Stimulated activated naive CD8-positive, alpha-beta T cell treated with anti-CD3 and anti-CD28 coated beads, Interleukin-15, Interleukin-2, amounts not matched to agents 100 U/mL and 50 U/mL, for 24 hours (primary cell): ENCODE measurements at places on chromosomes 2 and 18.

- DNase-seq: no peak
These were observed 21.3 kb upstream of the BCL2L11 start for GRCh38 chr2:111099402-111099801.

DNA sequence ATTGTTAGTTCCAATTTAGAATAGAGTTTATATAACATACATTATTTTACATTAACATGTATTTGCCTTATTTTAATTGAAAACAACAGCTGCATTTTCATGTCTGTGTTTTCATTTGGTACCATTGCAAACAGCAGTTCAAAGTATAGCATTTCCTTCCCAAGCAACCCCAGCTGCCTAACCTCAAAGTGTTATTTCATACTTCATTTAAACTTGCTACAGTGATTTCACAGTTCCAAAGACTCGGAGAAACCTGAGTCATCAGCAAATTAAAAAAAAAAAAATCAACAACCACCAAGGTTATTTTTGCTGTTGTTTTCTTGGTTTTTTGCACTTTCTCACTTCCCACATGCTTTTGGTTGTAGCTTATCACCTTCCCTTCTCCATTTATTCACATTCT, 236.5 kb upstream of the SPHKAP start:
- DNase-seq: no peak

- no peak for DNase-seq
These were observed 14.5 kb upstream of the ADI1 start for GRCh38 chr2:3533836-3534235.

GRCh38 chr2:146820672-146821071, 1024.2 kb upstream of the ACVR2A start:
- DNase-seq: no peak

DNA sequence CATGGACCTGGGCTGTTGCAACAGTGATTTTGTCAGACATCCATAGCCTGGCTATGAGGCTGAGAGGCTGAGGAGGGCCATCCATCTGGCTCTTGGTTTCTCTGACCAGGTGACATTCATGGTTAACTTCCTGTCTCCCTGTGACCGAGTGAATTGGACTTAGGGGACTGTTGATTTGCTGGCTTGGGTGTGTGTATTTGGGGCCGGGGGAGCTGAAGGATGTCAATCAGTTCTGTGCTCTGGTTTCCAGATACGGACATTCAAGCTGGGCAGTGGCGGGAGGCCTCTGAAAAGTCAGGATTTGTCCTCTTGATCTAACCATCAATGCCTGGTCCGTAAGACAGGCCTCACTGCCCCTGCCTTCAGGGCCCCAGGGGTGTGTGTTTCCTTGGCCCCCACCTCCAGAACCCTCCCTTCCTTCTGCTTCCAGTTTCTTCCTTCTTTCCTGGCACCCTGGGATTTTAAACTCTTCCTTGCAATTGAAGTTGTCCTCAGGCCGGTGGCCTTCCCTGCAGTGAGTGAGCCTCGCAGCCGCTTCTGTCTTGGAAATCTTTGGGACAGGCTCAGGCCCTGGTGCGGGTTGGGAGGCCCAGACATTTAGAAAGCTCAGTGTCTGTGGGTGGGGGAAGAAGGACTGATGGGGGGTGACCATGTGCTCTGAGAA, 54.7 kb upstream of the HAAO start:
- DNase-seq: no peak

GRCh38 chr2:149701241-149701640, 113.7 kb upstream of the MMADHC start:
- DNase-seq: no peak

DNA sequence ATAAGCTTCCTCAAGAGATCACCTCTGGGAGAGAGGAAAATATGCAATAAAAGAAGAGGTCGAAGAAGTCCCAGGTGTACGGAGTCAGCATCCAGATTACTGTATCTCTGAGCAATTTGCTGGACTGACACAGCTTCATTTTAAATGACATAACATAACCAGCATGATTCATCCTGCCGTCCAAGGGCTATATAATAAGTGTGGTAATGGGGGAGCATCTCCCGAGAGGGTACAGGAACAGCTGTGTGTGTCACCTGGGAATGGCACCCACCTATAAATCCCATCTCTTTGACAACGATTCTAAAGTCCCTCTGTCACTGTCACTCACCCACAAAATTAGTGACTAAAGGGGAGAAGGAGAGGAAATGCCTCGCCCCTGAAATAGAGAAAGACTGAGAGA, 19.3 kb upstream of the FZD7 start:
- DNase-seq: no peak

DNA sequence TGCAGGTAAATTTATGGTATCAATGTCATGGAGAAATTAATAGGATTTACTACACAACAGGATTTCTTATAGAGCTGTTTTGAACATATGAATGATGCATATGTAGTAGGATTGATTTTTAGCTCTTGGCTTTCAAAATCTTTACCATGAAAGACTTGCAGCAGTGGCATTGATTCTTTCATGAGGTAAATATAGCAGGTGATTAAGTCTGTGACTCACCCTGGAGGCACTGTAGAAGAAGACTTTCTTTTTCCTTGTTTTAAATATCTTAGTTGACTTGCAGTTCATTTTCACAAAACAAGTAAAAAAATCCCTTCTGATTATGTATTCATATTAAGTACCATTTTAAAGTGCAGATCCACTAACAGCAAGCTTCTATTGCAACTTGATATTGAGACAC, 463.0 kb downstream of the FBXO15 start:
- DNase-seq: no peak

DNA sequence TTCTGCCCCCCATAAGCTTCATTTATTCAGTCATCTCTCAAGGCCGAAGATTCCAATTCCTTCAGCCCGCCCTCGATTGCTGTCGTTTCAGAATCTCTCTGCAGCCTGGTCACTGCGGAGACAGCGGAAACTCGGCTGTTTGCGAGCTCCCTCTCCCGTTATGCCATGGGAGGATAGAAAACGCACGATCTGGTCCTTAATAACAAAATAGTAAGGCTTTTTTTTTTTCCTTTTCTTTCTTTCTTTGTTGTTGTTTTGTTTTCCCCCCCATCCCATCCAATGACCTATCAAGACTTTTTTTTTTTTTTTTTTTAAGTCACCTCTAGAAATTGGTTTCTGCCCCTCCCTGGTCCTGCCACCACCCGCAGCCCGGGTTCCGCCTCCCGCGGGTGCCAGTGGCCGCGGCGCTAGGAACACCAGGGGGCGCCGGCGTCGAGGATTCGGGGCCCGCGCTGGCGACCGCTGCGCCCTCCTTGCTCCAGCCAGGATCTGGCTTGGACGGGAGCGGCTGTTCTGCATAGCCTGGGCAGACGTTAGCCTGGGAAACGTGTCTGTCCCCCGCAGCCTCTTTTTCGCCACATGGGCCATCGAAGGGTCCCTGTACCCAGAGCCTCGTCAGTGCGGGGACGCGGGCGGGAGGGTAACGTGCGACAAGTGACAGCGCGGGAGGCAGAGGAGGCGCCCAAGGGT, 10.1 kb downstream of the CPLX4 start:
- peak; percentile 83 for DNase-seq

- no peak for DNase-seq
These were observed 58.3 kb downstream of the EFEMP1 start for GRCh38 chr2:55865096-55865835.

- no peak for DNase-seq
These were observed 157.2 kb downstream of the PTGR3 start for GRCh38 chr18:75051757-75052156.

DNA sequence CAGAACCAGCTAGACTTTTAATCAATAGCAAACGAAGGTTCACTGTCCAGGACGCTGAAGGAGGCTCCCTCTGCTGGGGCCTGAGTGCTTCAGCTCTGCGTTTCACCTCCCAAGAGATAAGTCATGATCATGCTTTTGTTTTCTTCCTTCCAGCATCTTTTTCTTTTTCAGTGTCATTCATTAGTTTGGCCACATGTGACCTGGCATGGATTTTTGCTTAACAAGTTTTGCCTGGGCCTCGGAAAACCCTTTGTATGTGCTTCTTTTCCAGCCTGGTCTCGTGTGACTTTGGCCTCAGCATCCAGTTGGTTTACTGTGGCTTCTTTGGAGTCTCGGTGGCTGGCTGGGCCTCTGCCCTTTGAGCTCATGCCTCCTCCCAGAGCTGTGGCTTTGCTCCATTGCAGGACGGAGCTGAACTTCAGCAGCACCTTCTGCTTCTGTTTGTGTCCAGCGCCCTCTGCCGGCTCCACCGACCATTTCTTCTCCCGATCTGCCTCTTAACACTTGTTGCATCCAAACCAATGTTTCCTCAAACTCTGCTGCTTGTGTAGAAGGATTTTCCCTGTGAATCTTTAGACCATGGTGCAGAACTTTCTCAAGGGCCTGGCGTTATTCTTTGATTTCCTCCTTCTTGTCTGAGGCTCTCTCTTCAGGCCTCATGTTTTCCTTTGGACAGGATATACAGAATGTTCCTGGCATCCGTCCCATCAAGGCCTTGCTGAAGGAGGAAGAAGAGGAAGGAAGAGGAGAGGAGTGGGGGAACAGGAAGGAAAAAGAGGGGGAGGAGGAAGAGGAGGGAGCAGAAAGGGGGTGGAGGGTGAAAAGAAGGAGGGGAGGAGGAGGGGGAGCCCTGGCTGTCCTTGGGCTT, 23.6 kb upstream of the HES6 start:
- DNase-seq: peak; percentile 77

- peak; percentile 71 for DNase-seq
These were observed 1.2 kb downstream of the GYPC start for GRCh38 chr2:126657148-126657635.
